NCI-H1436 treated with DMSO at 0.1 percent for 48 hours (cell line): ENCODE measurements at places on chromosomes 1 and 21.

- DNase-seq: no peak
These were observed 3.2 kb upstream of the HMGB4 start for GRCh38 chr1:33860671-33861070.

DNA sequence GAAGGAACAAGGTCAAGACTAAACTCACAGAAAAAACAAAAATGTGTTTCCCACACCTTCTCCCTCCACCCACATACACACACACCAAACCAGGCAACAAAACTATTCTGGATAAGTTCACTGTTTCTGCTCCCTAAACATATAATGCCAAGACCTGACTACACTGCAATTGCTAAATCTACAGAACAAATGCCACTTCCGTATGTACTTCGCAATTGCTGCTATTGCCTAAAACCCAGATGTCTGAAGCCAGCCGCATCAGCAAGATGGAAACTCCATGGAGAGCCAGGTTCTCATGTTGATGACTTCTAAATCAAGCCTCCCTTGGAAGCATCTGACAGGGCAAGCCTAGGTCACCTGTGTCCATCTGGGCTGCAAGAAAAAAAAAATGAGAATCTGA is 8.3 kb upstream of the AIM2 start:
- DNase-seq: no peak

GRCh38 chr21:36310016-36310415 is 10.0 kb upstream of the MORC3 start:
- DNase-seq: no peak

DNA sequence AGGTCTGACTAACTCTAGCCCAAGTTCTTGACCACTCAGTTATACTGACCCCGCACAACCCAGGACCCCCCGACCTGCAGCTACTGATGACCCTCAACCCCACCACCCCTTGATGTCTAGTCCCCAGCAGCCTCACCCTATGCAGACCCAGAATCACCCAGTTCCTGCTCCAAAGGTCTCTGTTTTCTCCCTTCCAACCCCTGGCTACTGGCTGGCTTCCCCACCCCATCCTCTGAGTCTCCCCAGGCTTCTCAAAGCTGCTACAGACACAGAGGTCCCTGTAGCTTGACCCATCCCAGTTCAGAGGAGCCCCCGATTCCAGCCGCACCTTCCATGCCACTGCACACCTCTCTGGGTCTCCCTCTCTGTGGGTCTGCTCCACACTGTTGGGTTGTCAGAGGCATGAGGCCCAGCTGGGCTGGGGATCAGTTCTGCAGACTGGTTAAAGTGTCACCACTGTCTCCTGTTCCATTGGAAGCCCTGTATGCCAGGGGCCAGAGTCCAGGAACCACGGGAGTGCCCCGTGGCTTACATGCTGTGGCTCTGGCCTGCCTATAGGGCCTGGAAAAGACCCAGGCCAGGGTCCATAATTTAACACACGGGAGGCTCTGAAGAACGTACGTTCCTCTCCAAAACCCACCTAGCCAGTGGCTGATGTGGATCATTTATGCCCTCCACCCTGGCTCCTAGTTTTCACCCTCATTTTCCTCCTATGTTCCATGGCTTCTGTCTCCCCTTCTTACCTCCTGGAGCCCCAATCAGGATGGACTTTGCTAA is 497 bp downstream of the PKLR start:
- no peak for DNase-seq

GRCh38 chr1:76430531-76430930 is 356.0 kb downstream of the ST6GALNAC3 start:
- DNase-seq: no peak
